IPS-NIHi11 (cell line): ENCODE measurements at places on chromosomes 6 and 20.
A peak's percentile ranks its signal among the peaks of the same experiment; 100 is the strongest.

- DNase-seq = no peak
Observed at GRCh38 chr20:43786885-43787284, 60.1 kb upstream of the GTSF1L start.

DNA sequence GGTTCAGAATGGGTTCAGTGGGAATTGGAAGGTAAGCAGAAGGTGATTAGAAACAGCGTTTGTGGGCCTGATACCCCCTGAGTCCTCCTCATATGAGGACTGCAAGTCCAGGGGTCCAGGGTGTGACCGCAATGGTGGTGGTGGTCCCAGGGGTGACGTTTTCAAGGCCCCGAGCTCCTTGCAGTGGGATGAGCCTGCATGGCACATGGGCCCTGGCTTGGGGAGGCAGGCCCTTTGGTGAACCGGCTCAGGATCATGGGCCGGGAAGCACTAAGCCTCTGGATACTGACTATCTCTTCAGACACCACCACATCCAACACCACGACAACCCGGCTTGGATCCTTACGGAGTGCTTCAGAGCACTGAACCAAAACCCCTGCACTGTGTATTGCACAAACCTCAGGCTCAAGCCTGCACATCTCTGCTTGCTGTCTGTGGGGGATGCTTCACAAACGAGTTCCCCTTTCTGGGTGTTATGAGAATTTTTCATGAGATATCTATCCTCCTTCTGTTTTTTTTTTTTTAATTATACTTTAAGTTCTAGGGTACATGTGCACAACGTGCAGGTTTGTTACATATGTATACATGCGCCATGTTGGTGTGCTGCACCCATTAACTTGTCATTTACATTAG, 67.9 kb downstream of the STK35 start:
- no peak for DNase-seq

DNA sequence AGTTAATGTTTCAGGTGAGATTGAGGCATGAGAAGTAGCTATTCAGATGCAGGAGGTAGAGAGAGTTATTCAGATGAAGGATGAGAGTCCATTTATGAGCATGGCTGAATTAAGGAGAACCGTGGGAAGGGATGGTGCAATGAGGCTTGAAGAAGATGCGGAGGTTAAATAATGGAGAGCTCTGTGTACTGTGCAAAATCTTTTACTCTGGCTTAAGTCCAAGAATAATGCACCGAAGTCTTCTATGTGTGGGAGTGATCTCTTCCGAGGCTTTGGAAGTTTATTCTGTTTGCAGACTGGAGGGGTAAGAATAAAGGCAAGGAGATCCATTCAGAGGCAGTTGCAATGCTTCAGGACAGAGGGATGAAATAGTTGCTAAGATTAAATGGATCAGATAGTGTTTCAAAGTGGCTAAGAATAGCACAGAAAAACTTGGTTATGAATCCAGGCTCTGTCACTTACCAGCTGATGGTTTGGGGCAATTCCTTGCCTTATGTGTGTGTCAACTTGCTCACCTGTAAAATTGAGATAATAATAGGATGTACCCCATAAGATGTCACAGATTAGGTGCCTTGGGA, 467.1 kb downstream of the HDGFL1 start:
- no peak for DNase-seq

DNA sequence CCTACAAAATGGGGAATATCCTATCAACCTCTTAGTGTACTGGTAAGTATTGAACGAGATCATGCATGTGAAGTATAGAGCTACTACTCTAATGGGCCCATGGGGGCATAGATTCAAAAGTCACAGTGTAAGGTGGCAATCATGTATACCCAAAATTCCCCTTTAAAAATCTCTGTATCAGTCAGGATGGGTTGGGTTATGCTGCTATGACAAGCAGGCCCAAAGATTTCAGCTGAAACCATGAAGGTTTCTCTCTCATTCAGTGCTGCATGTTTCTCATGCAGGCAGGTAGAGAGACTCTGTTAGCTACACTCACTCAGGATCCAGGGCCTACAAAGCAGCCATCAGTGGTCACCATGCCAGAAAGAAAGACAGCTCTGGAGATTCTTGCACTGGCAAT, 166.6 kb downstream of the MAFB start:
- DNase-seq = no peak

DNA sequence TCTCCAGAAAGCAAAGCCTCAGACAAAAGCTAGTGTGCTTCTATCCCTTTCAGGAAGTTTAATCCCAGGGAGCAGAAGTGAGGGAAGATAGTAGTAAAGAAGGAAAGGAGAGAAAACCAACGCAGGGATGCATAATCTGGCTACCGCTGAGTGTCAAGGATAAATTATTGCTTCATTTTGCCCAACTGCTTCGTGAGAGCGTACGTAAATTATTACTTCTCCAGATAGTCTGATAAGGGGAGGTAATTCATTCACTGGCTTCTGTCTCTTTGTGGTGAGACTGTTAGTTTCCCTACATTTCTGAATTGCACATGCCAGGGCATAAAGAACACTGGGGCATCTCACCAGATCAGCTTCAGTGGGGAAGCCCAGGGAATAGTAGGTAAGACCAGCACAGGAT, 539.7 kb downstream of the PHF3 start:
- DNase-seq = no peak

DNA sequence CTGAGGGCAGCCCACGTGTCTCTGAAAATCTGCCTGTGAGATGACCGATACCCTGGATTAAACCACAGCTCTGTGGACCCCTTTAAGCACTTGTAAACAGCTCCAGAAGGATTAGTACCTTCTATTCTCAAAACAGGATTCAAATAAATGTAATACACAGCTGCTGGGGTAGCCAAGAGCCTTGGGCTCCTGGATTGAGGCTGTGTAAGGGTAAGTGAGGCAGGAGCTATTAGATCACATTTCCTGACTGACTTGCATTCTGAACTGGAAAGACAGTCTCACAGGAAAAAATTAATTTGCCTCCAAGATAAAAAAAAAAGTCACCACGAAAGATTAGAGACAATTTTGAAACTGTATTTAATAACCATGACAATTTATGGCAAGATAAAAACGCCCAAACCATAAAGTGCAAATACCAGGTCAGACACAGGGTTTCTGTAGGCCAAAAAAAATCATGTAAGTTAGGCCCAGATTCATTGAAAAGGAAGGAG, 78.0 kb downstream of the TRMT11 start:
- no peak for DNase-seq

- no peak for DNase-seq
Observed at GRCh38 chr6:161736326-161736725, 462.5 kb upstream of the AGPAT4 start.

- no peak for DNase-seq
Observed at GRCh38 chr6:10404799-10405512, 9.9 kb downstream of the TFAP2A start.

GRCh38 chr6:23526526-23526925, 599.5 kb upstream of the NRSN1 start:
- no peak for DNase-seq

- no peak for DNase-seq
Observed at GRCh38 chr6:53792973-53793317, 1.9 kb upstream of the LRRC1 start.

DNA sequence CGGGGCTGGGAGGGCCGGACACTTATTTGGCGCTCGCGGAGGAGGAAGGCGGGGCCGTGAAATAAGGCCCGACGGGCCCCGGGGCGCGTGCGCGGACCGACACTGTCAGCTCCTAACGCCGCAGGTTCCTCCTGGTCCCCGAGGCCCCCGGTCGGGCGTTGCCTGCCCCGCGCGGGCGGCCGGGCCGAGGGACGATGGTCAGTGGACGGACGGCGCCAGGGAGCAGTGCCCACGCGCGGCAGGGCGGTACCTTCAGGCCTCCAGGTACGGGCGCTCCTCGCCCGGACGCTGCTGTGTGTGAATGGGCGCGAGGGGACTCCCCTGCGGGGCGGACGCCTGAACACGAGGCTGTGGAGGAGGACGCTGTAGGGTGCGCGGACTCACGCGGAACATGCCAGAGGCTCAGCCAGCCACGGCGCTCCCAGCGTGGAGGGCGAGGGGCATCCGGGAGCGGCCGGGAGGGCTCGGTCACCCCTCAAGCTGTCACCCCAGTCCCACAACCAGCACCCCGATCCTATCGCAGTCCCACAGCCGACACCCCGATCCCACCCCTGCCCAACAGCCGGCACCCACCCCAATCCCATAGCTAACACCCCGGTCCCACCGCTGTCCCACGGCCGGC, 339 bp upstream of the GMEB2 start:
- DNase-seq = peak; percentile 98

DNA sequence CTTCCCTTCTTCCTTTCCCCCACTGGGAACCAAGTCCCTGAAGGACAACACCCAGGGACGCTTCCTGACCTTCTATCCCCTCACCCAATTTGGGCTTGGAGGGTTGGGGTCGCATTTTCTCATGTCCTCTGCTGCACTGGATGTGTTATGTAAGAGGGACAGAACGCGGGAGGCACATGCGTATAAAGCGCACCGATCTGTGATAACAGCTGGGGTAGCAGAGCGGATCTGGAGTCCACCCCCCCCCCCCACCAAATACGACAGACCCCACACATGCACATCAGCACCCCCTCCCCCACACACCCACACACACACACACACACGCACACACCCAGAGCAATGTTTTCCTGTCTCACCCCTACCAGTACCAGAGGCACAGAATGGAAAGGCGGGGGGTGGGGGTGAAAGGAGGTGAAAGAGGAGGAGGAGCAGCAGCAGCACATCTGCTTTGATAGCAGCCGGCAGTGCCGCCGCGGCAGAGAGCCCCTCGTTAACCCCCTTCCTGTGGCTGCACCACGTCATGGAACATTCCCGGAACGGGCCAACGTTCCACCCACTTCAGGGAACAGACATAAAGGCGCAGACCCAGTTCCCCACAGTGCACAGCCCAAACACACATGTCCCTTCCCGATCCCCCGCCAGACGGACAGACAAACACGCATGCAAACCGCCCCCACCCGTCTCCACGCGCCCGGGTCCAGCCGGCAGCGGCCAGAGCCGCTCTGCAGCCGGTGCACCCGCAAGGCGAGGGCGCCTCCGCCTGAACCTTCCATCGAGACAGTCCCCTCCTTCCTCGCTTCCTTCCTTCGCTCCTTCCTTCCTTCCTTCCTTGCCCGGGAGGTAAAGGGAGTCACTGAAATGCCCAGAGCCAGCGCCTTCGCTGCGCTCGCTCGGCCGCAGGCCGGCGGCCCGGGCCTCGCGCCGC, 590 bp downstream of the HIVEP2 start:
- DNase-seq = peak; percentile 63

- no peak for DNase-seq
Observed at GRCh38 chr6:31621320-31621939, 915 bp downstream of the PRRC2A start.
